ENCODE measurements at places on chromosomes 3 and 15. TPM values are rescaled to one million over a fixed set of nuclear protein-coding genes. Genes with fewer than 3 reads are reported as not detected.
A peak's percentile ranks its signal among the peaks of the same experiment; 100 is the strongest.

DNA sequence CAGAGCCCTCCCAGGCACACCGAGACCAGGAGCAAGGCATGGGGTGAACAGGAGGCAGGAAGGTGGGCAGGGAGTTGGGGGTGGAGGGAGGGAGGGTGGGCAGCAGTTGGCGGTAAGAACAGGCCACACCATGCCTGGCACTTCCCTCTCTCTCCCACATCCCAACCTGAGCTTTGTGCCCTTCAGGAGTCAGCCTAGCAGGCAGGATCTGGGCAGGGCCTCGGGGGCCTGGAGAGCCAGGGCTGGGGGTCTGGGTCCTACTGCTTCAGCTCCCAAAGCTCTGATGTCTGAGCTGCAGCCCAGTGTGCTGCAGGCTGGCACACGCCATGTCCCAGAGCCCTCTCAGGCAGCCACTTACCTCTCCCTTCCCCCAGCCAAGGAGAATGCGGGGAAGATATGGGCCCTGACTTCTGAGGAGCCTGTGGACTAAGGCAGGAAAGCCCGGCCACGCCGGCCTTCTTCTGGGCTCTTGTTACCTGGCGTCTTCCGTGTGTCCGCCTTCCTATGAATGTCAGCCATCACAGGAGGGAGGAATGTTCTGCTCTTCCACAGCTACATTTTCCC, 2.9 kb upstream of the MYL3 start:
- DNase-seq = no peak

The TRMT10C gene
- 61.0 TPM for total RNA-seq

The SPSB4 gene
- not detected for total RNA-seq

The KNG1 gene
- total RNA-seq = not detected

DNA sequence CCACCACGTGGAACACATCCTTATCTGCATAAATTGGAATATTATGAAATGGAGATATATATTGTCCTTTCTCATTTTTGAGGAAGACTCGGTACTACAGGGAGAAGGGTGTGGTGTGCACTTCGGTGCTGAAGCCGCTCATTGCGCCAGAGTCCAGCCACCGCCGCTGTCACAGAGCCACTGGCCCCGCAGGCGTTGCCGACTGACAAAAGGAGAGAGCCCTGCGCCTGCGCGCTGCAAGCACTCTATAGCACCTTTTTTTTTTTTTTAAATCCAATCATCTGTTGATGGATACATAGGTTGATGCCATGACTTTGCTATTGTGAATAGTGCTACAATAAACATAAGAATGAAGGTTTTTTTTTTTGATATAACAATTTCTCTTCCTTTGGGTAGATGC, 130.0 kb upstream of the TBC1D5 start:
- no peak for DNase-seq

GRCh38 chr3:104198131-104198530, 1168.6 kb upstream of the ALCAM start:
- DNase-seq = no peak

The CTDSPL2 gene
- total RNA-seq = 71.2 TPM

DNA sequence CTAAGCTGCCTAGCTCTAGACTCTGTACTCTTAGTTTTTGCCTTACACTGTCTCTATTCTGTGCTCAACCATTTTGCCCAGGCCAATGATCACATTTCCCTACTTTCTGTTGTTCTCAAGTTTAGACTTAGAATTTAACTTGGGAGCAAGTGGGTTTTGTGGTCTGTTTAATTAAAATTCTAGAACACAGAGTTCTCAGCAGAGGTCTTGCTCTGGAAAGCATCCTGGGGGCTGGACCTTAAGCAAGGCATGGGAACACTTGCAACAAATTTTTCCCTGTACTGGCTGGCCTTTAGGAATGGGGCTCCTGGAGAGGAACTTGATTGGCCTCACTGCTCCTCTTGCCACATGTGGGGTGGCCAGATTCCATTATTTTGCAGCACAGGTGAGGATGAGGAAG, 236.3 kb upstream of the LRTM1 start:
- DNase-seq = peak; percentile 85

GRCh38 chr15:34773013-34773412, 18.2 kb upstream of the GJD2 start:
- DNase-seq = no peak

DNA sequence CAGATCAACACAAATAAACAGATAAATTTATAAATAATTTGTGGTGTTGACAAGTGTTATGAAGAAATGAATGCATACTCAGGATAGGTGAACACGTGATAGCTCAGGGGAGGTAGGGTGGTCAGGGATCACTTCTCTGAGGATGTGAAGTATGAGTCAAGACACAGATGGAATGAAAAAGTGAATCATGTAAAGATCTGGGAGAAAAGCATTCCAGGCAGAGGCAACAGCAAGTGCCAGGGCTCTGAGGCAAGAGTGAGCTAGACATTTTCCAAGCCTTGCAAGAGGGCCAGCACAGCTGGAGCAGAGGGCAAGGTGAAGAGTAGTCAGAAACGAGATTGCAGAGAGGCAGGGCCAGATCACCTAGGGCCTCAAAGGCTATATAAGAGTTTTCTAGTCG, 177.8 kb downstream of the WNT5A start:
- peak; percentile 58 for DNase-seq

DNA sequence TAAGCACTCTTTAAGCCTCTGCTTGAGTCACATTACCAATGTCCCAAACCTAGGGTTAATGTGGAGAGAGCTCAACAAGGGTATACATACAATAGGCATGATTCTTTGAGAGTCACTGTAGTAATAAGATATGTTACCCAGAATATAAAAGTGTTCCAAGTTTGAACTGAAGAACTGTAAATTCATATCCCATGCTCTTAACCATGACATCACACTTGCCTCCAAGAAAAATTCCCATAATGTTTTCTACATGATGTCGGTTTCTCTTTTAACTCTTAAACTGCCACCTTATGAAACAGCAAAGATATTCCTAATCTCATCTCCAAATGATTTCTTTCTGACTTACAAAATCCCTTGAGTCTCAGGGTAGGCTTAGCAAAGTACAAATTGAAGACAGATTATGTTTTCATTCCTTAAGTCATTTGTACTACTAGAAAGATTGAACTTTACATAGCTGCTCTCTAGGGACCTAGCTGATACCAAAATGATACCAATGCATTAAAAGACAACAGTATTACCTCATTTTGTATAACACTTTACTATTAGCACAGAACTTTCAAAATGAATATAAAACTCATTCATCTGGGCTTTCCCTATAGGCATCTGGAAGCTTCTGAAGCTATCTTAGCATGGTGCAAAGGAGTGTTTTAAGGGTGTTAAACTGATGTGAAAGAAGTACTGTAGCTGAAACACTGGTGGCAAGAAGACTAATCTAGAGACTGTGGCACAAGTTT, 127.1 kb downstream of the KCNMB2 start:
- DNase-seq = no peak

The ESYT3 gene
- 1.2 TPM for total RNA-seq

- peak; percentile 18 for DNase-seq
These were observed 272.2 kb upstream of the NR2F2 start for GRCh38 chr15:96058103-96058851.

The GUCA1C gene
- total RNA-seq = 3.9 TPM
